ENCODE measurements at places on chromosomes 12 and 14.

GRCh38 chr12:18502422-18502968 is 235.3 kb downstream of the PLCZ1 start:
- no peak for DNase-seq

GRCh38 chr12:1528791-1529190 is 65.6 kb downstream of the FBXL14 start:
- DNase-seq, result no peak

GRCh38 chr14:104694991-104695659 is 5.7 kb downstream of the INF2 start:
- no peak for DNase-seq

DNA sequence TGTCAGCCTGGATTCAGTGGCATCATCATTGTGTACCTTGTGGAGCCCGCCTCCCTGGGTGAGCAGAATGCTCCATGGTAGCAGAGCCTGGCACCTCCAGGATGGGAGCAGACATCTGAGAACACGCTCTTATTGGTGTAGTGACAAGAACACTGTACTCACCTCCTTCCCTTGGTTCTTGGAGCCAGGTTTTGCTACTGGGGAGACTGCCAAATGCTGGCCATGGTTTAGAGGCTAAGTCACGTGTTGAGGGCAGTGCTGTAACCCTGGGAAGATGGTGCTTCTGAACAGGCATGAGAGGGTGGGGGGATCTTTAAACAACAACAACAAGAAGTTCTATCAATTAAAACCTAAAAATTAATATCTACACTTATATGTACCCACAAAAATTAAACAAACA is 47.6 kb upstream of the ASPG start:
- DNase-seq, result no peak

DNA sequence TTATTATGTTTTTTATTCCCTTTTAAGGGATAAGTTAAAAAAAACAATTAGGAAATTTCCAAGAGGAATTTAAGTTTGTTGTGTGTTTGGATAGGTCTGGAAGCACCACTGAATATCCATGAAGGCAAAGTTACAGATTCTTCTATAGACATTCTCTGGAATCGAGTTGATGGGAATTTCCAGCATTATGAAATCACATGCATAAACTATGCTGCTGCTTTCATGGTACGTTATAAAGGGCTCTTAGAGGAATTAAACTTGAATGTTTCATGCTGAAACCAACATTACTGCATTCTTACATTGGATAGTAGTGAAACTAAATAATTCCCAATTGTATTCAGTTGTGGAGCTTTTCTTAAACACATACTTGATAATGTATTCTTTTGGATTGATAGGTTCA is 21.5 kb upstream of the PTPRQ start:
- DNase-seq, result no peak

Measured in cortex of kidney (tissue), 1 donor.